ENCODE measurements at places on chromosomes 12 and 14.
A peak's percentile ranks its signal among the peaks of the same experiment; 100 is the strongest.

DNA sequence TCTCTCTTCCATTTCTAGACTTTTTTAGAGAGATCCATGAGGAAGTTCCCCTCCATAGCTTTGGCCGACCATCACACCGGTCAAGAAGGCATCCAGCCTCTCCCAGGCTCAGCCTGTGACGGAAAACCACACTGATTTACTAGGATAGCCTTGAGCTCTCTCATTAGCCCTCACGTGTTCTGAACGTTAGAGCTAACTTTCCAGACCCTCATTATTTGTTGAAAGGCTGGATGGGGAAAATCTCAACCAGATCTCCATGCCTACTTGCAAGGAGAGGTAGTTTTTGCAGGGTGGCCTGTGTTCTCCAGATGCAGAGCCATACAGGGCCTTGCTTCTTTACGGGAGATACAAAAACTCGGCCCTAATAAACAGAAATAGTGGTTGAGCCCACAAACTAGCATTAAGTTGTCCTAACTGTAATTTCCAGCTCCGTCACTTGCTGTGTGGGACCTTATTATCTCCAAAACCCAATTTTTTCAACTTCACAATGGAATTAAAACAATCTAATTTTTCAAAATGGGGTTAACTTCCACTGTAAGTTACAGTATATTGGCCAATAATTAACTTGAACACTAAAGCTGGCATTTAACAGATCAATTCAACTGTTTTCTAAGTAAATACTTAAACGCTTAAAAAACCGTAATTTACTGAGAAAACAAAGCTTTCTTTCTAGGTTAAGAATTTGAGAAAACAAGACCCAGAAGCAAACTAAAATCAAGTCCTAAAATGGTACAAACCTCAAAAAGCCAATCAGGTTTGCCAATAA is 65.3 kb downstream of the KLHL28 start:
- DNase-seq = no peak

- DNase-seq = no peak
Measured at GRCh38 chr12:119660076-119660475, 7.9 kb upstream of the PRKAB1 start.

GRCh38 chr12:65232476-65233077 is 45.9 kb upstream of the MSRB3 start:
- no peak for DNase-seq

- DNase-seq = no peak
Measured at GRCh38 chr14:69117020-69117767, 35.7 kb downstream of the DCAF5 start.

- no peak for DNase-seq
Measured at GRCh38 chr12:86590296-86590695, 334.1 kb upstream of the MGAT4C start.

- DNase-seq = no peak
Measured at GRCh38 chr12:104372061-104372720, 68.7 kb downstream of the EID3 start.

DNA sequence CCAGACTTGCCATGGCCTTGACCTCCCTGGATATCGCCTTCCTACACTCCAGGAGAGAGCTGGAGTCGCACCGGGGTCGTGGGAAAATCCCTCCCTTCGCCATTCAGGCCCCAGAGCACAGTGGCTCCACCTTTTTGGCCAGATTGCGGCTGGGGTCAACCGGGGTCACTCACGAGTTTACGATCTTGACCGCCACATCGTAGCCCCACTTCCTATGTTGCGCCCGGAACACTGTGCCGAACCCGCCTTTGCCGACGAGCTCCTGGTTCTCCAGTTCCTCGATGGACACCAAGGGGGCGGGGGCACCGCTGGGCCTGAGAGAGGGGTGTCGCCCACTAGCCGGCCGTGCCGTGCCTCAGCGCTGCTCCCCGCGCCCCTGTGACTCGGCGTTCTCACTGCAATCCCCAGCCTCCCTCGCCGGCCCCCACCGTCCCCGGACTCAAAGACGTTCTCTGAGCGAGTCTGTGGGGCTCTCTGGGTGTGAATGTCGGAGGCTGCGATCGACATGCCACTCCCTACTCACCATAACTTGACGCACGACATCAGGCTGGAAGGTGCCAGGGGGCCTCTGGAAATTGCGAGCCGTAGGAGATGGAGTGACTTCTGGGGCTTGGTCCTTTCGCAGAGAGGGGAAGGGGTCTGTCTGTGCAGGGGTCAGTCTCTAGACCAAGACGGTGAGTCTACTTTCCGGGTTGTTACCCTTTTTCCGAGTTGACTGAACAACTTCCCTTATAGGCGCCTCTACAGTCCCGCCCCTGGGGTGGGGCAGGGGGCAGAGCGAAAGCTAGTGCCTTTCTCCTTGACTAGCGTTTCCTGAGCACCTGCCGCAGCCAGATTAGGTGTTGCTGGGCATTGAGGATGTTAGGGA is at the start of gene RIPK3:
Gene RIPK3 (minus strand): TSS at position 708 of the 868 bp plus-strand sequence. CDS start 165 bp downstream, at position 543.
- DNase-seq = peak; percentile 57

GRCh38 chr14:73295198-73295796 is 58.0 kb downstream of the PAPLN start:
- DNase-seq = no peak

DNA sequence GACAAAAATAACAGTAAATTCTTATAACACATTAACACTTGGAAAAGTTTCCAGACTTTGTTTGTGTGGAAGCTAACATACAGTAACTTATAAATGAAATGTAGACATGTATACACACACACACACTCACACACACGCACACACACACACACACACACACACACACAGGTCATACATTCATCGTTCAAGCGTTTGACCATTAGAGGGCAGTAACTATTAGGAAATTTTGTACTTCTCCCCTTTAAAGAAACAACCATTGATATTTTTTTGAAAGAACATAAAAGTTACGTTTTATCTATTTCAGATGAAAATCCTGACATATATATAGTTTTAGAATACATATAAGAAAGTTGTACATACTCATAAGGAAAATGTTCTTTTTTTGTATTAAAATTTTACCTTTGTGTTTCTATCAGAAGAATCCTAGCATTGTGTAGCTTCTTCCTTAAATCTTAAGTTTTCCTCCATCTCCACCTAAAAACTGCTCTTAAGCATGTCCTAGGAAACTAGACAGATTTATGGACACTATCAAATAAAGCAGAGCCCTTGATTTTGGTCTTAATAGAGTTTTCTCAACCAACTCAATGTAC is 29.0 kb downstream of the PTPRQ start:
- DNase-seq = no peak

DNA sequence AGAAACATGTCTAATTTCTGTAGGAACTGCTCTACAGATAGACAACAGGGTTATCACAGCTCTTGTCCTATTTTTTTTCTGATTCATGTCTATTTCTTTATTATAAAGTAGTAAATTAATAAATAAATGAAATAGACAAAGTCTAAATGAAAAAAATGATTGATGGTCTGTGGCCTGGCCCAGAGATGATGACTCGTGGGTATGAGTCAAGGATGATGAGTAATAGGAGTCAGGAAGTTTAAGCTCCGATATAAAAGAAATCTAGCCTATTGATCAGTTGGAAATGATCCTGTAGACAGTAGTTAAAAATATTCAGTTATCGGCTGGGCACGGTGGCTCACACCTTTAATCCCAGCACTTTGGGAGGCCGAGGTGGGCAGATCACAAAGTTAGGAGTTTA is 90.6 kb upstream of the RTL1 start:
- DNase-seq = no peak

DNA sequence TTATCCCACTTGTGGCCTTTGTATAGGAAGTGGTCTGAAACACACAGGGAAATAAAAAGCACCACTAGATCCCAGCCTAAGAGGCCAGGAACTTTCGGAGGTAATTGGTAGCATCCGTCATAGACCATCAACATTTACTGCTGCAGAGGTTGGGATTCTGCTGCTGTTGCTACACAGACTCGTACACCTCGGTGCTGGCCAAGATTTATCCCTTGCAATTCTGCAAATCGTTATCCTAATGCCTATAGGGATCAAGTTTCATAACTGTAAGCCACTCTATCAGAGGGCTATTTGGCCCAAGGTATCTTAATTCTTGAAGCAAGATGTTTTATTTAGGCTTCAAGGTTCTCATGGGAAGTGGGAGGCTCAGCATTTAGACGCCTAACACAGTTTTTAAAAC is 913.6 kb downstream of the GALC start:
- DNase-seq = no peak

Data from stimulated activated CD4-positive, alpha-beta T cell treated with anti-CD3 and anti-CD28 coated beads, Interleukin-2, amount 100 ng/mL, for 48 hours (primary cell).